Vagina (tissue), 2 donors: ENCODE measurements at places on chromosomes 5 and 9.

- no peak for DNase-seq
These were observed 49.5 kb upstream of the EGFLAM start for GRCh38 chr5:38208782-38209378.

GRCh38 chr9:4174546-4175175, 125.2 kb downstream of the GLIS3 start:
- no peak for DNase-seq

DNA sequence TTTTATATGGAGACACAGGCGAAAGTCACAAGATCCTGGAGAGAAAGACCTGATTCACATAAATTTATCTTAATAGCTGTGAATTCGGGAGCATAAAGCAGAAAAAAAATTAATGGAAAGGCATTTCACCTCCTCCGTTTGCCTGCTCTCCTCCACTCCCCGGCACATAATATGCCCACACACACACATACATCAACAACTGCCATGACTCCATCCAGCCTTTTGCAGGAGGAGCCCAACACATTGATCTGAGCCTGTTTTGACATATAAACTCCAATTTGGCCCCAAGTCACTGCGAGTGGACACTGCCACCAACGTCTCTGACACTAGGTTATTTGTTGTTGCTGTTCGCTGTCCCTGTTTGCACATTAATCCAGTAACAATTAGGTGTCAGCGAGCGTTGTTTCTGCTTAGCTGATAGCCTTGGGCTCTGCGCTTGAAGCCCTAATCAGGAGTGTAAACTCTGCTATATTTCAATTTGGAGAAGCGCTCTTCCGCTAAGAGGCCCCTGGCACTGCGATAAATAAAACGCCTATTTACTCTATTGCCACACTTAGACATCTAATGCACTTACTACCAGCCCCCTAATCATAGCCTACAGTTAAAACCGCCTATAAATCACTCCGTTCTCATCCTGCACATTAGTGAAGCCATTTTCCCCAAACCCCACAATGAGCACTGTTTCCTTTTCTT, 195.8 kb upstream of the TBCA start:
- DNase-seq: no peak

- no peak for DNase-seq
These were observed 105.7 kb upstream of the ADAMTSL1 start for GRCh38 chr9:18368206-18368605.

DNA sequence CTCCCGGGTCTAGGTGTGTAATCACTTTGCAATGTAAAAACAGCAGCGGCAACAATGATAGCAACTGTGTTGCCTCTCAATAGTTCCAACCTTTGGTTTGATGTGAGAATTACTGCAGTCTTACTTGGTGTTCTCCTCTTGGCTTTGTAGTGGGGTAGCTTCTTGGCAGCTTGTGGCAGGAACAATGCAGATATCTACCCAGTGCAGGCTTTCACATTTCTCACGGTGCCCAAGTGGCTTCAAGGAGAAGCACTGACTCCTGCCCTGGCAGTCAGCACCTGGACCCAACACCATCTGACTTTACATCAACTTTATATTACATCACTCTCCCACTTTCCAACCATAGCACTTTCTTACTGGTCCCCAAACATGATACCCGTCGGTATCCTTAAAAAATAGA, 28.4 kb upstream of the TIFAB start:
- no peak for DNase-seq
